ENCODE measurements at places on chromosomes 4 and X.

DNA sequence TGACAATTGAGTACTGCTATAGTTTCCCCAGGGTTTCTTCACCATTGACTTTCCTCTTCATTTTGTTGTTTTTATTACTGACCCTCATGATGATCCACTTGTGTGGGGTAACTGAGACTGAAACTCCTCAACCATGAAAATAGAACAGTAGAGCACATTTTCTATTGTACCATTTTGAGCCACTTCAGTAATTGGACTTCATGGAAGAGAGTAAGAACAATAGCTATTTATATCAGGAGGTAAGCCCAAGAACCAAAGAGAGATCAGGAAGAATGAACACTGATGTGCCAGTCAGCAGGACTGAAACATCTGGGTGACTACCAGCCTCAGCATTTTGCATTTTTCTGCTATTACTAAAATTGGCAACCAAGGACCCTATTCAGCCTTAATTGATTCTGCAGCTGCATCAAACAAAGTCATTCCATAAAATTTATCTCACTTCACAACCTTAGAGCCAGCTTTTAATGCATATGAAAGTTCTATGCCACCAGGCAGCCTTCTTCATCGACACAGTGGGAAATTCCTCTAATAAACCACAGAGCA is 151.4 kb downstream of the BANK1 start:
- DNase-seq, result no peak

DNA sequence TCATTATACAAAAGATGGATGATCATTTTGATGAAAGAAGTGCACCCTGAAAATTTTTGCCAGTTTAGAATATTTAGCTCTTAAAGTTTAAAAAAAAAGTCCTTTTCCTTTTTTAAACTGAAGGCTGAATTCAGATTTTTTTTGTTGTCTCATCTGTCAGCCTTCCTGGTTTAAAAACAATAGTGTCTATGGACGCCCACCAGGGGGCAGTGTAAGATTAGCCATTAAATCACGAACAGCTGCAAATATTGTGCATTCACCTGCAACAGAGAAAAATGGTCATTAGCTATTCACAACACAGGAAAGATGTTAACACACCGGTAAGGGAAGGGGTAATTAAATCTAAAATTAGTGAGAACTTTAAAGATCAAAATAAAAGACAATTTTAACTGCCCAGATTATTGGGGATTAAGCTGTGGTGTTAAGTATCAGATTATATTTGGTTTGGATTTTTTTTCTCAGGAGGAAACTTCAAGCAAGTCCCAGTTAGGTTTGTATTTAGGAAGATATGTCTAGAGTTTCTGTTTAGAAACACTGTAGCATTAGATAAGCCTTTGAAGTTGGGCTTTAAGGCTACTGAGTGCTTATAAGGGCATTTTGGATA is 4.4 kb upstream of the CXorf38 start:
- peak; percentile 68 for DNase-seq

GRCh38 chr4:190121759-190122158 is 51.8 kb upstream of the DUX4 start:
- DNase-seq, result no peak

DNA sequence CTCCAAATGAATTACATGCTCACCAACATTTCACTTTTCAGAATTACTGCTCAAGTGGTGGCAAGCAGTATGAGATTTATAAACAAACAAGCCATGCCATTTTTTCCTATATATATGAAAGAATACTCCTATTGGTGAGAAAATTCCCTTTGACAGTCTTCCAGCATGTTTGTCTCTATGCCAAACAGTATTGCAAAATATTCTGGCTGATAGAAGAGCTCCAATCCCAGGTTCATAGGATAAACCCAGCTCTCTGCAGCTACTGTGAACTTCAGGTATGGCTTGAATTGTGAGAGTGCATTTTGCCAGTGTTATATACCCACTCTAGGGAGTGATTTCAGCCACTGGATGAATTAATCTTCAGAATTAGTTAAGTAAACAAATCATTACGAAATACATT is 108.8 kb downstream of the MAGEC2 start:
- no peak for DNase-seq

GRCh38 chrX:112849016-112849415 is 8.4 kb upstream of the AMOT start:
- DNase-seq, result no peak

- DNase-seq, result no peak
Observed at GRCh38 chrX:20686256-20686655, 419.5 kb upstream of the RPS6KA3 start.

- no peak for DNase-seq
Observed at GRCh38 chr4:122481766-122482405, 25.4 kb upstream of the IL2 start.

- no peak for DNase-seq
Observed at GRCh38 chr4:20456407-20456806, 204.7 kb downstream of the SLIT2 start.

DNA sequence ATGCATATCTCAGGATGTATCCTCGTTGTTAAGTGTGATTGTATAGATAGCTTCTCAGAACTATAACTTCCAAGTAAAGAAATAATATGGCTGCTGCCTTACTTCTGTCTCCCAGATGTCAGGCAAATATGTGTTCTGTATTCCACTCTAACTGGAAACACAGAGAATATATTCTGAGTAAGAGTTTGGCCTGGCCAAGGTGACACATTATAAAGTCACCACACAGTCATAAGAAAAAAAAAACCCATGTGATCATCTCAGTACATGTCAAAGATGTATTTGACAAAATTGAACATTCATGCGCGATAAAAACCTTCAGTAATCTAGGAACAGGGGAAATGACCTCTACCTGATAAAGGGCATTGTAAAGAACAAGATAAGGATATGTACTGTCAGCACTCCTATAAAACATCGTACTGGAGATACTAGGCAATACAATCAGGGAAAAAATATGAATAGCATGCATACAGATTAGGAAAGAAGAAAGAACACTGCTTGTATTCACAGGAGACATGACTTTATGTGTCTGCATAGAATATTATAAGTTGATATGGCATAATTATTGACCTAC is 207.1 kb downstream of the ZNF330 start:
- DNase-seq, result no peak

GRCh38 chrX:101357166-101357795 is 8.7 kb upstream of the TIMM8A start:
- no peak for DNase-seq

DNA sequence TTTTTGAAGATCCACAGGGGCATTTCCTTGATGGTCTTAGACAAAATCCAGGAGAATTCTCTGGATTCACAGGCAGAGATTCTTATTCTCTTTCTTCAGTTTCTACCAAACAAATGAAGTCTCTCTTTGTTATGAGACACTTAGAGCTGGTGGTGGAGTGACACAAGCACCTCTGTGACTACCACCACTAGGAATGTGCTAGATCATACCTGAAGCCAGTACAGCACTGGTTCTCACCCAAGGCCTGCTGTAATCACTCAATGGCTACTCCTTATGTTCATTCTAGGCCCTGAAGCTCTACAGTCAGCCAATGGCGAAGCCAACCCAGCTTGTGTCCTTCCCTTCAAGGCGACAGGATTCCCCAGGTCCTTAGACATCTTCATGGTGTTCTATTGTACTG is 482.3 kb downstream of the TRAM1L1 start:
- no peak for DNase-seq

DNA sequence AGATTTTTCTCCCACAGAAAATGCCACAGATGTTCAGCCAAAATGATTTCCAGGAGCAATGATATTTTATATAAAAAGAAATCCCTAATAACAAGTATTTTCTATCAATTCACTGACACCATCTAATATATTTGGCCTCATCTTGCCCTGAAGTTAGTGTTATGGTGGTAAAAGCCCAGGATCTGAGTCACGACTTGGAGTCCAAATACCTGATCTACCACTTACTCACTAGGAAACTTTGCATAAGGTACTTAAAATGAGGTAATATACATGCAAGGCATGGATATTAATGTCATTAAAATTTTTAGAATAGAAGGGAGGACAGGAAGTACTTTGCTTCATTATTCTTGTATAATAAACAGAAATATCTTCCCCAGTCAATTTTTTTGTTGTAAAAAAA is 16.3 kb downstream of the PPP3CA start:
- DNase-seq, result no peak

DNA sequence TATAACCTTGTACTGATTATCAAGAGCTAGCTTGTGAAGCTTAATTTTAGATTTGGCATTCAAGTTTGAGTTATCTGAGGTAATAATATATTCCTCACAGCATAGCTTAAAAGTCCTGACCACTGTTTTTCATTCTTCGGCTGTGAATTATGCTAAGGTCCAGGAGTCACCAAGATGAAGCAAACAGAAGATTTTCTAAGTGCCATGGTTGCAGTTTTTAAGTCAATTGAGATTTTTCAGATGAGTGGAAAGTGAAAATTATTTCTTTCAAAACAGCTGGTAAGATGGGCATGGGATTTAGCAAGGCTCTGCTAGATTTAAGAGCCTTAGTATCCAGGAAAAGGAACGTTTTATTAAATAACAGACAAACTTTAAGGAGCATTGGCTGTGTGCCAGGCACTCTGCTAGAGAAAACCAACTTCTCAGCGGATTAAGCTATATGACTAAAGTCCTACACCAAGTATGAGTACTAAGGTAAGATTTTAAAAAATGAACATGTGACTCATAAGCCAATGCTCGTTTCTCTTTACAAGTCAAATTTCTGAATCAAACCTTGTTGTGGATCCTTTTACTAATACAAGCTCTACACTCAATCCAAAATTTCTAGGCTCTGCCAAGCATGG is 149.9 kb upstream of the IL15 start:
- DNase-seq, result no peak

- DNase-seq, result peak; percentile 44
Observed at GRCh38 chr4:184769141-184769765, 35.4 kb upstream of the CENPU start.

DNA sequence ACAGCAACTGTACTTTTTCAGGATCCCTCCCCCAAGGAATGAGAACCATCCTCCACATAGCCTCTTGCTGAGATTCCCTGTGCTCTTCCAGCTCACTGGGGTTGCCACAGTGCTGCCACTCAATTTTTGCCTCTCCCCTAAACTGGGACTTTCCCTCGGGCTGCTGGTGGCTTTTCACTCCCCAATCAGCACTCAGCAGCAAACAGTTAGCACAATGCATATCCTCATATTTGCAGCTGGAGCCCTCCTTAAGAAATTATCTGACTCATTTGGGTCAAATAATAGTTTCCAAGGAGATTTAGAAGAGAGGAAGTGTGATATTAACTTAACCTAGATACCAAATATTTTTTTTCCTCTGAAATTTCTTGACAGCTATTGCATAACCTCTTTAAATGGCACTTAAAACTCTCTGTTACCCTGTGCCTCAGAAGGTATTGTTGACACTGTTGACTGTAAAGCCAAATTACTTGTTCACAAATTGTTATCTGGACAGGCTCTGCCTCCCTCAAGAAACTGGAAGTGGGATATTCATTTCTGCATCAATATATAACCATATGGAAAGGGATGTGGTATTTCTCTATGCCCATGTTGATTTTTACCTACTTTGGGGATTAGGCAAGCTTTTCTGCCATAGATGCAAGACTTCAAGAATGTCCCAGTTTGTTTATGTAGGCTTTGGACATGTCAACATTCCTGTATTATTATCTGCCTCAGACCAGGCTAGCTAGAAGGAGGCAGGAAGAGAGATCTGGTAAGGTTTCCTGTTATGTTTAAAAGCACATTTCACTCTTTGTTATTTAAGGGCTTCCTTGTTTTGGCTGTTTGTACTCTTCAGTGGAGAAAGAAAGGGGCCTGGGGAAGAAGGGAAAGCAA is 58.0 kb downstream of the SEPTIN11 start:
- no peak for DNase-seq

DNA sequence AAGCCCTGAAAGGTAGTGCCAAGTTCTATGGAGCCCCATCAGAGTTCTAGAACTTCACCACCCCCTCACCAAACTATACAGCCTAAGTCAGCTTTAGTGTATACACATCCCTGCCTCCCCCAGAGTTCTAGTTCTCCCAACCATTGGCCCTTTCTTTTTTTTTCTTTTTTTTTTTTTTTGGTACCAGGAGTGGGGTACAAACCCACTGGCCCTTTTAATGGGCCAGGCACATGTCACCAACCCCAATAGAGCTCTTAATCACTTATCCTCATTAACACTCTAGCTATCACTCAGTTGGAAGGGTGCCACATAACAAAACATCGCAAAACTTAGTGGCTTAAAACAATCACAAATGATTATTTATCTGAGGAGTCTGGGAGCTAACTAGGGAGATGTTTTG is 588.6 kb downstream of the BCOR start:
- DNase-seq, result no peak

- DNase-seq, result no peak
Observed at GRCh38 chr4:20337261-20337664, 85.6 kb downstream of the SLIT2 start.

Measured in NCI-H1694 treated with DMSO at 0.1 percent for 48 hours (cell line).